Smooth muscle cell of trachea (primary cell): ENCODE measurements at places on chromosomes 1 and 21. TPM values are rescaled to one million over a fixed set of nuclear protein-coding genes. Genes with fewer than 3 reads are reported as not detected.

Gene ZMYM4
- total RNA-seq = 39.0 and 47.1 TPM in 2 replicates

Gene RGS16
- total RNA-seq = 0.29 and 0.66 TPM in 2 replicates

Gene LCE2A
- not detected in 2 replicates for total RNA-seq

Gene GJC2
- total RNA-seq = 14.4 and 14.8 TPM in 2 replicates

Gene LINGO4
- not detected in 2 replicates for total RNA-seq
